ENCODE measurements at places on chromosomes 4 and X.

DNA sequence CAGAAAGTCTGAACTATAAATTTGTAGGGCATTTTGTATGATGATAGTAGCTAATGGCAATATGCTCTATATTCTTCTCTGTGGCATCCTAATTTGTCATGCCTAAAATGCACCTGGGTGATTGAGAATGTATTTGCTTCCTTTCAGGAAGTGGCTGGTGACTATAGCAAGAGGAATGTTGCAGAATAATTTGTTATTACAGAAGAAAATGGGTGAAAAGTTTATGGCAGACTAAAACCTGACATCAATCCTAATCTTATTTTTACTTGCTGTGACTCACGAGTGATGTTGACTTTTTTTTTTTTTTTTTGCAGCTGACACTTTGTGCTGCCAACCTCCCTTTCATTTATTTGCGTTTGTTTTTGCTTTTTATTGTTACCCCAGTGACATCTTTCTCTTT, 141.1 kb downstream of the MSL3 start:
- DNase-seq = no peak

GRCh38 chr4:148064451-148064850, 332.6 kb downstream of the ARHGAP10 start:
- no peak for DNase-seq

GRCh38 chrX:100643956-100644860, at the start of gene SRPX2:
TSS of gene SRPX2 (plus strand) at chrX:100644199. CDS start at chrX:100646323, 2,124 bp downstream.
- DNase-seq = peak; percentile 52

DNA sequence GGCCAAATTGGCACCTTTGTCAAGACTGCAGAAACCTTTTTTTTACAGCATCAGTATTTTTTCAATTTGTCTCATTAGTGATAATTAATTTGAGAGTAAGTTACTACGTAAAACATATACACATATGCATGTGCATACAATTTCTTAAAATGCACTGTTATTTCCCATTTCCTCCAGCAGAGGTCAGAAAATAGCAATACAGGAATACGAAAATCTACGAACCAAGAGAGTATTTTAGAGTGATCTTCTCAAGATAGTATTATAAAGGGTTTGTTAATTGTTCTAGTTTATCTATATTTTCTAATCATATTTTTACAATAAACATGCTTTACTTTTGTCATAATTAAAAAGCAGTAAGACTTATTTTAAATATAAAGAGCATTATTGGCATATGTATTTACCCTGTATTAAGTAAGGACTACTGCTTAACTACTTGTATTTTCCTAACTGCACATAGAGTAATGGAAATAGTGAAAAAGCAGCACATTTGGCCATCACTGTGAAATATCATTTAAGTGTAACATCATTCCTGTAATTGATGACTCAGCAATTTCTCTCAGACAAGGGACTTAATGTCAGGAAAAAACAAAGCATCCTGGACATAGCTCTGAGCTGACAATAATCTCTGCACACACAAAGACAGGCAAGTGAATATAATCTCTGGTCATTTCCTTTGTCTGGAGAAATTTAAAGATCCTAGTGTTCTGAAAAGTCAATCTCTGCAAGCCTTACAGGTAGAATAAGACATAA, 45.6 kb downstream of the MAOB start:
- DNase-seq = peak; percentile 13

GRCh38 chr4:94979621-94980020, 221.9 kb downstream of the BMPR1B start:
- DNase-seq = no peak

DNA sequence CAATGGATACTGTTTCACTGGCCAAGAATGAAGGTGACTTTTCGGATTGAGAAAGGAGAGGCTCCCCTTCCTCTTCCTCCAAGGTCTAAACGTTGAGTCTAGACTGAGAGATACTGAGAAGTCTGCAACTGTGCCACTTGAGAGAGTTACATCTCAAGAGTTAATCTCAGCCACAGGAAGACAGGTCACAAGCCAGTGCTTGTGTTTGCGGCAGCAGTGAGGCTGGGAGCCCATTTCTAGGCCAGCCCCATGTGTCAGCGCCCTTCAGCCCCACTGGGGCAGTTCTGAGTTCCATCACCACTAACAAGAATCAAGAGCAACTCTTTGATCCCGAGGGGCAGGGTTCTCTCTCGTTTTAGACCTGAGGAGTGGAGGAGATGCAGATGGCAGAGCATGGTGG, 7.3 kb upstream of the SEC24D start:
- DNase-seq = no peak

GRCh38 chrX:10602646-10603045, 17.7 kb downstream of the MID1 start:
- DNase-seq = no peak

GRCh38 chr4:123528501-123529277, 132.1 kb downstream of the SPRY1 start:
- no peak for DNase-seq

DNA sequence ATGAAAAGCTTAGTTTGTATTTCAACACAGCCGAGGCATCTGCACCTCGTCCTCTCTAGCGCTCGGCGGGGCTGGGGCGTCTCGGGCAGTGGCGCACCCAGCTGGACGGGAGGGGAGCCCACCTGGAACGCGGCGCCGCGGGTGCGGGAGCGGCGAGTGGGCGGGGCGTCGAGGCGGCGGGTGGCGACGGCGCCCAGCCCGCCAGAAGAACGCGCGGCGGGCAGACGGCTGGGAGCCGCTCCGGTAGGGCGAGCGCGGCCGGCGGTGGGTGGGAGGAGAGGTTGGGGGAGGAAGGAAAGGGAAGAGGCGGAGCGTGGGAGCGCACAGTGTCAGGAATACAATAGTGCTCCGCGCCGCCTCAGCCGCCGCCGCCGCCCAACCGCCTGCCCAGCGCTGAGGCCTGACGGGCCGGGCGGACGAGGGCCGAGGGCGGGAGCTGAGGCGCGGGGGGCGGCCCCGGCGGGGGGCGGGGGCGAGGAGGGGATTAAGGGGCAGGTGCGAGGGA, at the start of gene JADE3:
TSS of gene JADE3 (plus strand) at position 324 of the 505 bp plus-strand sequence. CDS start 72,474 bp downstream, outside the sequence.
- no peak for DNase-seq

- DNase-seq = no peak
These were observed 106.1 kb downstream of the EFNB1 start for GRCh38 chrX:68934922-68935321.

- DNase-seq = no peak
These were observed 30.5 kb upstream of the ADGRG2 start for GRCh38 chrX:19152762-19153161.

DNA sequence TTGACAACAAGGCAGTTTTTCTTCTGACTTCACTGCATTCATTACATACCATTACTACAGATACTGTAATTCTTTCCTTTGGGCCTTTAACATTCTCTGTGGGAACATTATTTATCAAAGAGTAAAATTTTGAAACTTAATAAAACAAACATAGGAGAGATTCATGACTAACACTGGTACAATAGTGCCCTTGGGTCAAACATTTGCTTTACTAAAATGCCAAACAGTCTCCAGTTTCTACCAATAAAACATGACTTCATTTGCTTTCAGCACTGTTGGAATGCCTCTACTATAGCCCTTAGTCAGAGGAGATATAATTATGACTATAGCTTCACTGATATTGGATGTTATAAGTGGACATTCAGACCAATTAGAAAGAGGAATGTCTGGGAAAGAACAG, 481.5 kb downstream of the PACRGL start:
- no peak for DNase-seq

DNA sequence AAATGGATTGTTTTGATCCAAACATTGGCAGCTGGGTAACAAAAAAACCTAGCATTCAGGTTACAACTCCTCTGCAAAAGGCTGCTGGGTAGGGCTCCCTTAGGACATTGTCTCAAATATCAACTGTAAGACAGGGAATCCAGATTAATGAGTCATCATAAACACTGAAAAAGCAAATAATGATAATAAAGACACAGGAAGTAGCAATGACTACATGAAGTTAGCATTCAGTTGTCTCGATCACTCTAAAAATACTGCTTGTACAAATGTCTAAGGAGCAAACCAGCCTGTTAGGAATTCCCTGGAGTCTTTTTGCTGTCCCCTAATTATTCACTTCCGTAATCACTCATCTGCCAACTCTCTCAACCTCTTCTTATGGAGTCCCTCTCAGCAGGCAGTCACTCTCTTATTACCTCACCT, 259.2 kb downstream of the GPC3 start:
- DNase-seq = peak; percentile 41

DNA sequence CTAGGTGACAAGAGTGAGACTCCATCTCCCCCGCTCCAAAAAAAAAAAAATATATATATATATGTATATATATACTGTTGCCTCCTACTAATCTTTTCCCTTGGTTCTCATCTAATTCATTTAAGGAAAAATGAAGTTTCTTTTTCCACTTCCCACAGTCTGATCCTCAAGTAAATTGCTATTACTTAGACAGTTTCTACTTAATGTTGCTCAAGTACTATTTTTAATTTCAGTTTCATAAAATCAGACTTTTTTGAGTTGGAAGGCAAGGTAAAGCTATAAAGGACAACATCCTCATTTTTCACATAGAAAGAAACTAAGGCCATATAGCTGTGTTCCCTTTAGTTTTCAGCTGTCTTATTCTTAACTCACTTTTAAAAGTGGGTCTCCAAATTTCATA, 5.8 kb downstream of the RXFP1 start:
- no peak for DNase-seq

GRCh38 chr4:142282870-142283431, 563.1 kb downstream of the INPP4B start:
- DNase-seq = no peak

DNA sequence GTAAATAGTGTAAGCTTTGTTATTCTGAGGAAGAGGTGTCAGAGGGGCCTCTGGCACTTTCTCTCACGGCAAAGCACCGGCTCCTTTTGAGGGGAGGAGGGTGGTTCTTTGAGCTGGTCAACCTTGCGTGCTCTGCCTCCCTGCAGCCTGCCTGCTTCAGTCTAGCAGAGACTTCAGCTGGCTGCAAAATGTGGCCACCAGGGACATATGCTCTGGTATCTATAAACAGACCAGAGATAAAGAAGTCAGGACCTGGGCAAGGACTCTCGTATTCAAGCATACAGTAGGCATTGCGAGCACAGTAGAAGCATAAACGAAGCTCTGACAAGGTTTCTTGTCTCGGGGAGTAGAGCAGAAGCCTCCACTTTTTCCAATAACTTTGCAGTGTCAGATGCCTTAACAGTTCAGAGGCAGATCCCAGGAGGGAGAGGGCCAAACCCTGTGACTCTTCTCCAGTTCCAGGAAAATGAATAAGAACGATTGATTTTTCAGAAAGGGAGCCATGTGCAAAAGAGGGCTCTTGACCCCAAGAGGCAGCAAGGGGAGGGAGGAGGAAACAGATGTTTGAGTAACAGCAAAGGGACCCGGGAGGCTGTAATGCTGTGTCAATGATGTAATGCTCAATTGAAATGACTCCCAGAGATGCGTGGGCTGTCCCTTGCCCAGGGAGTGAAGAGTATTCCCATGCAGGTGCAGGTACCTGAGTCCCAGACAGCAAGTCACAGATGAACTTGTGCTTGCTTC, 57.9 kb upstream of the TEX13D start:
- no peak for DNase-seq

DNA sequence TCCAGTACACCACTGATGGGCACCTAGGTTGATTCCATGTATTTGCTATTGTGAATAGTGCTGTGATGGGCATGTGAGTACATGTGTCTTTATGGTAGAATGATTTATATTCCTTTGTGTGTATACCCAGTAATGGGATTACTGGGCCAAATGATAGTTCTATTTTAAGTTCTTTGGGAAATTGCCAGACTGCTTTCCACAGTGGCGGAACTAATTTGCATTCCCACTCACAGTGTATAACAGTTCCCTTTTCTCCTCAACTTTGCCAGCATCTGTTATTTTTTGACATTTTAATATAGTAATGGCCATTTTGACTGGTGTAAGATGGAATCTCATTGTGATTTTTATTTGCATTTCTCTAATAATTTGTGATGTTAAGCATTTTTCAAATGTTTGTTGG, 25.9 kb downstream of the CC2D2A start:
- DNase-seq = no peak

DNA sequence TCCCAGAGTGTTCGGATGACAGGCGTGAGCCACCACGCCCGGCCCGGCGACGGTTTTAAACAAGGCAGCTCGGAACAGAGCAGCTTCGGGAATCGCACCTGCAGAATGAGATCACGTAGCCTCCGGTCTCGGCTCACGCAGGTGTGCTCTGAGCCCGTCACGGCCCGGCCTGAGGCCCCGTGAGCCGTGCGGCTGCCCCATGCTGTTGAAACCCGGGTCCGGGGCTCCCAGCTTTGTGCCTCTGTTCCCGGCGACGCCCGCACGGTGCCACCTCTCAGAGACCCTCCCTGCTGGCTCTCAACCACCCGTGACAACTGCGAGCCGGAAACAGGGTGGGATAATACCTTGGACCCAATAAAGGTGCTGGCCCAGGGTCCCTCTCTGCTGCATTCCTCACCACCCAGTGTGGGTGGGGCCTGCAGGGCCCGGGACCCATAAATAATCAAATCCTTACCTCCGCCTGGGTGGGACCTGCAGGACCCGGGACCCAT, 13.4 kb upstream of the PLCXD1 start:
- no peak for DNase-seq

DNA sequence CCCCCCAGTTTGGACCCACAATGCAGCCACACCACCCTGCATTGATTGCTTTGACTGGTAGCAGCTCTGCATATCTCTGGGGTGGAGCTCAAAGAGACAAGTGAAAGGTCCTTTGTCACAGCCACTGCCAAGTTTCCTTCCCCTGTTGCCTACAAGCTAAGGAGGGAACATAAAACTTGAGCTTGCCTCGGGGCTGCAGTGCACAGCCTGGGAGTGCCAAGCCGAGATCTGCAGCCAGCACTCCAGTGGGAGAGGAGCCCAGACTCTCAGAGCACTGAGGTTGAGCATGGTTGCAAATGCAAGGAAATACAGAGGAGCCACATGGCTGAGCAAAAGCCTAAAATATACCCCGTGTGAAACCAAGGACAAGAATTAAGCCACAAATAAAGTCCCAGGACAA, 142.2 kb downstream of the DKK2 start:
- no peak for DNase-seq

DNA sequence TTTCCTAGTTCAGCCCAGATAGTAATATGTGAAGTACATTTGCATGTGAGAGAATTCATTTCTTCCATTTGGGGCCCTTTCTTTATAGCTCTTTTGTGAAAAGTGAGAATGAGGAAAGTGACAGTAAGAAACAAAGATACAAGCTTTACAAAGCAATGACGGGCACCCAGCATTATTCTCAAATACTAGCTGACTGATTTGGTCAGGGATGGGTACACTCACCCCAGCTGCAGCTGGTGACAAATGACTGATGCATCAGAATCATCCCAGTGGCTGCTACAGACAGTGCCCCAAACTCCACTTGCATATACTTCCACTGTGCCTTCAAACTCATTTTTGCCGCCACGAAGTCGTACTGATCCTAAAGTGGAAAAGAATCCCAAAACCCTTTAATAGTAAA, 14.8 kb downstream of the PRSS12 start:
- no peak for DNase-seq
